BE2C (cell line): ENCODE measurements at places on chromosomes 11 and 22.

DNA sequence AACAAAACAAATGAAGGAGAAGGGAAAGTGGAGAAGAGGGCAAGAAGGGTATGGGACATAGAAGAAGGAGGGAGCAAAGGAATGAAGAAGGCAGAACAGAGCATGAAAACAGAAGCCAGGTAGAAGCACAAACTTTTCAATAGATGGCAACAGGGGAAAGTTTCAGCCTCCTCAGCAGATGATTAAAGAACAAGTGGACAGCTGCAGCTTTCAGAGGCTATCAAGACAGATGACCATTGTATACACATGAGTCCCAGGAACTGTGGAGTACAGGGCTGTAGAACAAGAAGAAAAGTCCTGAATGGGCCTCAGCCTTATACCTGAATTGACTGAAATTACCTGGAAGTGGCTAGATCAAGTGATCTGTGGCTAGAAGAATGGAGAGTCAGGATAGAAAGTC lies 62.0 kb upstream of the FIBIN start:
- DNase-seq = no peak

- no peak for DNase-seq
These were observed 650.8 kb upstream of the KIRREL3 start for GRCh38 chr11:127651175-127651887.

GRCh38 chr11:45385423-45385822 lies 99.3 kb upstream of the SYT13 start:
- no peak for DNase-seq

DNA sequence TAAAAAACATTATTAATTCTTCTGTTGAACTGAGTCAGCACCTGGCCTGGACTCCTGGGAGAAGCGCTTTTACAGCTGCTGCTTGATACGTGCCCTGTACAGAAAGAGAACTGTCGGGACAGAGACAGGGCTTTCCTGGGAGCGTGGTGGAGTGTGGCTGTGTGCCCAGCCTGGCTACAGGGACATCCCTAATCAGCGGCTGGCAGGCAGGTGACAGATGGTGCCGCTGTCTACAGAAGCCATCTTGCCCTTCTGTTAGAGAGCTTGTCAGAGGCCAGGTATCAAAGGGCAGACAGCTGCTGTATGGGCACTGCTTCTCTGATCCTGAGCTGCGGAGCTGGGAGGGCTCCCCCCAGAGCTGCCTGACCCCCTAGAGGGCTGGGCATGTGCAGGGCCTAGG lies 361.8 kb downstream of the TENM4 start:
- DNase-seq = peak; percentile 58

GRCh38 chr22:46693634-46694415 lies 44.2 kb downstream of the CERK start:
- no peak for DNase-seq

GRCh38 chr11:2376751-2377451 lies at the start of gene CD81:
TSS of gene CD81 (plus strand) at chr11:2377310. CDS start at chr11:2377550, 240 bp downstream.
- DNase-seq = peak; percentile 47

GRCh38 chr11:76282811-76283595 lies 76.7 kb upstream of the WNT11 start:
- no peak for DNase-seq

- DNase-seq = no peak
These were observed 8.4 kb upstream of the CTSC start for GRCh38 chr11:88345949-88346348.

DNA sequence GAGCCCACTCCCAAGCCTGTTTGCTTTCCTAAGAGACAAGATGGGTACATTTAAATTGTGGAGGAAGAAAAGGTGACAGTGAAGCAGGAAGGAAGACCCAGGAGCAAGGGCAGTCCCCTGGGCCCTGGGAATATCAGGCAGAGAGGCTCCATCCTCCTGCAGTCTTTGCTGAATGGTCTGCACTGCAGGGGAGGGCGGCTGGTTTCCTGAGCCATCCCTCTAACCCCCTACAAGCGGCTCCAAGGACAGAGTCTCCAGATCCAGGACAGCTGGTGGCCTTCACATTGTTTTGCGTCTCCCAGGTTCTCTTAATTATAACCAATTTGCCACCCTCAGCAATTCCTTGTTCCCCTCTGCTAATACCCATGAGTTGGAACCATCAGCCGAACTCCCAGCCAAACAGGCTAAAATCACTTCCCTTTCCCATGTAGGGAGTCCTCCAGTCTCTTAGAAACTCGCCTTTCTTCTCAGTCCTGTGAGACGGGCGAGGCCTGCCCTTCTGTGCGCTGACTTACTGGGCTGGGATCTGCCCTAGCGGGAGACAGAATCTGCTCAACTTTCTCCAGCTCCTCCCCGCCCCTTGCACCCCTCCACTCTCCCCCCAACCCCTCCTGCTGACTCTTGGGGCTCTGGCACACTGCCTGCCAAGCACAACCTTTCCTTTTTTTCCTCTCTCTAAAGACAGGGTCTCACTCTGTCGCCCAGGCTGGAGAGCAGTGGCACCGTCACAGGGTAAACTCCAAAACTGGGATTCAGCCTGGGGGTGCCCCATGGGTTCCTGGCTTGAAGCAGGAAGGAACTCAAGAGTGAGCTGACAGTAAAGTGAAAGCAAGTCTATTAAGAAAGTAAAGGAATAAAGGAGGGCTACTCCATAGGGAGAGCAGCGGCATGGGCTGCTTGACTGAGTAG lies 53.4 kb upstream of the EMID1 start:
- DNase-seq = no peak

DNA sequence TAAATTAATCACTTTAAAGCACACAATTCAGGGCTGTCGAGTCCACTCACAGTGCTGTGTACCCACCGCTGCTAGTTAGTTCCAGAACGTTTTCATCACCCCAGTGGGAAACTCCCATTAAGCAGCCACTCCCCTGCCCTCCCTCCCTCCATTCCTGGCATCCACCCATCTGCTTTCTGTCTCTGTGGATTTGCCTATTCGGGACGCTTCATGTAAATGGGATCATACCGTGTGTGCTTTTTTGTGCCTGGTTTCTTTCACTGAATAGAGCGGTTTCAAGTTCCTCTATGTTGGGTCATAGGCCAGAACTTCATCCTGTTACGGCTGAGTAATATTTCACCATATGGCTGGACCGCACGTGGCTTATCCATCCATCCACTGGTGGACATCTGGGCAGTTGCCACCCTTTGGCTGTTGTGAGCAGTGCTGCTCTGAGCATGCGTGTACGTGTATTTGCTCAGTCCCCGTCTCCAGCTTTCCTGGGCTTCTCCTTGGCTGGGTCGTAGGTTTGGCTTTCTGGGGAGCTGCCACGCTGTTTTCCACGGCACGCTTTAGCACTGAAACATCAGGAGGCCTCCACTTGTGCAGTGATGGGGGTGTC lies 30.1 kb downstream of the ARHGAP8 start:
- DNase-seq = no peak

DNA sequence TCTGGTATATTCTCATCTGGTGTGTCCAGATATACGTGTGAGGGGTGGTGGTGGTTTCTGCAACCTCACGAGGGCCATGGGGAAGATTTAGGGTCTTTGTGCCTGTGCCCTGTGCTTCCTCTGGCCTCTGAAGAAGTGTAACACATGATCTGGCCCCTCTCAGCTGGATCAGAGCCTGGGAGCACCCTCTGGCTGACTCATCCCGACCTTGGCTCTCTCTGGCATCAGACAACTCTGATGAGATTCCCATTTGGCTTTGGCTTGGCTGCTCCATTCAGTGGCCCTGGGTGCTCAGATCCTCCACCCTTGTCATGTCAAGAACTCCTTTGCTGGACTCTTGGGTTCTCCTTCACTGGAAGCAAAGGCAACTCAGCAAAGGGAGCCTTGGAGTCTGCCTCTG lies 45.2 kb downstream of the RASSF10 start:
- no peak for DNase-seq

GRCh38 chr11:65885231-65885630 lies 3.0 kb downstream of the FIBP start:
- DNase-seq = no peak

- no peak for DNase-seq
These were observed 163.2 kb downstream of the CHST1 start for GRCh38 chr11:45502226-45502545.

GRCh38 chr22:23984430-23984829 lies 4.5 kb downstream of the GSTT2 start:
- peak; percentile 63 for DNase-seq

GRCh38 chr22:20523086-20523983 lies 15.9 kb downstream of the MED15 start:
- DNase-seq = no peak

DNA sequence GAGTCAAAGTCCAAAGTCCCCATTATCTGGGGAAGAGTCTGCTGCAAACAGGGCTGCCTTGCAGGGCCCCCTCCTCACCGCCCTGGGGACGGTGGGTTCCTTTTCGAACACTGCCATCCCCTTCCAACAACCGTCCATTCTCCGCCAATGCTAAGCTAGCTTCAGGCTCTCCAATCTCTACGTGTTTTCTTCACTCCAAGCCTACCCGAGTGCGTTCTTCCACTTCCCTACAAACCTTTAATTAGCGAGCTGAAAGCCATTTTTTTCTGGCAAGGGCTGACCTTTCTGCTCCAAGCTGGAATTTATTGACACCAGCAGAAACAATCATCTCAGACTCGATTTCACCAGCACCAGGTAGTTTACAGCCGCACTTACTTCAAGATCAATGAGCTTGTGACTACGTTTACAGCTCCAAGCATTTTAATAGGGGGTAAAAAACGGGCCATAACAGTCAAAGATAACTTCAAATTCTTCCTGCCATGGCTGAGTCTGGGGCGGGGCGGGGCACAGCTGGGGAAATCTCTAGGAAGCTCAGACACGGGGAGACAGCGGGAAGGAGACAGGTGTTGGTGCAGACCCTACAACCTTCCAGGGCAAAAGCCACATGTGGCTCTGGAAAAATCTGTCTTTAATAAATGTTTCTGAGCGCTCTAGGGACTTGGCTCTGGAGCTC lies 82.2 kb downstream of the PHF21B start:
- DNase-seq = no peak

DNA sequence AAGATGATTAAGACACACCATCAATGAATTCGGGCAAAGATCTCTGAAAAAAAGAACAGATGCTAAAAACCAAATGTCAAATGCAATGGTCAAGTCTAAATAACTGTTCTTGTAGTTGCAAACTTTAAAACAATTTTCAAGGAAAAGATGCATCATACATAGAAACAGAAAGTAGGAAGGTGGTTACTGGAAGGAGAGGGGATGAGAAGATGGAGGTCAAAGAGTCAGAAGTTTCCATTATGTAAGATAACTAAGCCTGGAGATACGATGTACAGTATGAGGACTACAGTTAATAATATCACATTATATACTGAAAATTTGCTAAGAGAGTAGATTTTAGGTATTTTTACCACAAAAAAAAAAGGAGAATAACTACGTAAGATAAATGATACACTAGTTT lies 27.1 kb downstream of the CWF19L2 start:
- no peak for DNase-seq

DNA sequence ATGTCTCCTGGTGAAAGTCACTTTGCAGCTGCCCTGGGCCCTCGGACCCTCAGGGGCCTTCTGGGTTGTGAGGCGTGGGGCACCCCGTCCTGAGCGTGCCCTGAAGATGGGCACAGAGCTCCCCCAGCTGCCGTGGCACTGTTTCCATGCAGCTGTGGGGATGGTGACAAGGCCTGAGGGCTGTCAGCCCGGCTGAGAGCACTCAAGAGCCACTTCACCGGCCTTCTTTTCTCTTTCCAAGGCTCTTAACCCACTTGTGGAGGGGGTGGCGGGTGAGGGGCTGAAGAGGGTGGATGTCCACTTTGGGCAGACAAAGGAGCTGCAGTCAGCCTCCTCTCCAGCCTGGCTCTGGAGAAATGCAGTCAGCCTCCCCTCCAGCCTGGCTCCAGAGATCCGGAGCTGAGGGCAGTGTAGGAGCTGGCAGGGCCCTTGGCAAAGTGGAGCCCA lies 239.5 kb downstream of the ST3GAL4 start:
- no peak for DNase-seq

- DNase-seq = no peak
These were observed 98.1 kb downstream of the TEAD1 start for GRCh38 chr11:12772324-12772723.

GRCh38 chr22:41801886-41802285 lies 1.4 kb downstream of the CCDC134 start:
- DNase-seq = no peak

DNA sequence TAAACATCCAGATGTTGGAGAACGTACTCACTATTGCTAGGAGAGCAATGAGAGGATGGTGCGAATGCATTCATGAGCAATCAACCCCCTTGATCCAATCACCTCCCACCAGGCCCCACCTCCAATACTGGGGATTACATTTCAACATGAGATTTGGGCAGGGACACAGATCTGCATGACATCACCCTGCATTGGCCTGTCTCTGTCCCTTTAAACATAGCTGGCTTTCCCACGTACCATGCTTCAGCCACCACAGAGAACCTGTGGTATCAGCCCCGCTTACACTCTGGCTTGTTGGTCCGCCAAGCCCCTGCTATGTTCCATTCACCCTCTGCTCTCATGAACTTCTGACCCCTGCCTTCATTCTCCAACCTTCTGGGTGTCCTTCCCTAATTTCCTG lies 157.5 kb upstream of the E2F8 start:
- no peak for DNase-seq

GRCh38 chr11:13826505-13827278 lies 135.8 kb upstream of the SPON1 start:
- no peak for DNase-seq

GRCh38 chr22:31239771-31240370 lies 27.8 kb downstream of the LIMK2 start:
- no peak for DNase-seq

- DNase-seq = no peak
These were observed 3.1 kb upstream of the COMMD9 start for GRCh38 chr11:36292311-36292722.

GRCh38 chr11:98434296-98434695 lies 586.5 kb upstream of the CNTN5 start:
- no peak for DNase-seq

GRCh38 chr11:113862435-113862834 lies 12.9 kb downstream of the USP28 start:
- no peak for DNase-seq

DNA sequence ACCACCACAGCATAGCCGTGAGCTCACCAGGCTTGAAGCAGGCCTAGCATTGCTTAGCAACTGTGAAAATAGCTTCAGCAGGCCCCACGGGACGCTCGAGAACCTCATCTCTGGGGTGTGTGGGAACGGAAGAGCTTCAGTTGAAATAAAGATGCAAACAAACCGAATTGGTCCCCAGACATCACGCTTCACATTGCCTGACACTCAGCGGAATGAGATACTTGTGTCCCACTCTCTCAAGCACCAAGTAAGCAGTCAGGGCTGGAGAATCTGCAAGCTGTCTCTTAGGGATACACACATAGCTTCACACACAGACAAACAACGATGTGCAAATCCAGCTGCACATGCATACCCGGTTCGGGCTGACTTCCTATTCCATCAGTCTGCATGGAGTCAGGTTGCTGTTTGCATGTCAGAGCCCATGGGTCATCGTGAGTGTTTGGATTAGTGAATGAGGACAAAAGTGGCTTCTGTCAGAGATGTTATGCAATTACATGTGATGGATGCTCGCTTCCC lies 205.7 kb downstream of the SNX19 start:
- no peak for DNase-seq

GRCh38 chr11:101812546-101812945 lies 102.3 kb upstream of the CEP126 start:
- no peak for DNase-seq

DNA sequence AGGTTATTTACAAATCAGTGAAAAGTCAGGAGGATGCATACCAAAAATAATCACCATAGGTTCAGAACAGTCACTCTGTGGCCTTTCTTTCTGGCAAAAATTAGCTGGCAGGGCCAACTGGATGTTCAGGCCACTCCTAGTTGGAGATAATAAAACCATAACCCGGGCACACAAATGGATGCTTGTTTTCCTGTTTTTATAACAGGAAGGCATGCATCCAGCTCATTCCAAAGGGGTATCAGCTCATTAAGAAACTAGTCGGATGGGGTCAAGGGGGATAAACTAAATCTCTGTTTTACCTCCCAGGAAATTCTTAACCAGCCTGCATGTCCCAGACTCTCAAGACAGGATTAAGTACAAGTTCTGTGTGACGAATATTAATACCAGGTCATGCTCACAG lies 81.0 kb downstream of the FBXO7 start:
- DNase-seq = no peak
